ENCODE measurements at places on chromosomes 2 and 18.

DNA sequence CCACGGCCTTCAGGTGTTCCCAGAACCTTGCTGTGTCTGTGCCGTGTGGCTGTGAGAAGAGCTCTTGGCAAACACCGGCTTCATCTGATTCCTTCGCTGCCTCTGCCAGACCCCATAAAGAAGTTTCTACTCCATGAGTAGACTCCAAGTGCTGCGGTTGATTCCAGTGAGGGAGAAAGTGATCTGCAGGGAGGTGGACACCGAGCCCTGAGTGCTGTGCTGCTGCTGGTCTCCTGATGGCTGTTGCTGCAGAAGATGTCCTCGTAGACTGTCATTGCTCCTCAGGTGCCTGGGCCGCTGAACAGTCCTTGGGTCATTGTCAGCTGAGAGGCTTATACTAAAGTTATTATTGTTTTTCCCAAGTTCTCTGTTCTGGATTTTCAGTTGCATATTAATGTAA is 19.6 kb downstream of the ASB1 start:
- DNase-seq = no peak

- DNase-seq = no peak
Measured at GRCh38 chr2:73983322-73984202, 1.1 kb upstream of the TET3 start.

GRCh38 chr2:234363011-234363487 is 133.8 kb downstream of the ARL4C start:
- peak; percentile 50 for DNase-seq

DNA sequence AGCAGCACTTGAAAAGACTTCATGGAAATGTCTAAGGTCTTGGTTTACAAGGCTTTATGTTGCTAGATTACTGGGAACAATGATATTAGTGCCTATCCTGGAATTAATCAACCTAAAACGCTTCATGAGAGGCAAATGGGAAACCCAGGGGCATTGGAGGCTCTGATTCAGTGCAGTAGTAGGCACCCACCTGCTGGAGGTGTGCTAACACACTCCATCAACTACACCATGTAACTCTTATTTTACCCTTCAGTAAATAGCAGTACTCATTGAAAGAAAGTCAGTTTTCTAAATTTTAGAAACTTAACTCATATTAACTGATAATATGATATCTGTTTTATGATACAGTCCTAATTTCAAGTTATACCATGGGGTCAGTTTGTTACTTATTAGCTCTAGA is 17.4 kb upstream of the HNRNPA3 start:
- no peak for DNase-seq

GRCh38 chr2:27223416-27223815 is 6.2 kb downstream of the CAD start:
- no peak for DNase-seq

GRCh38 chr2:32719933-32720716 is 92.3 kb downstream of the TTC27 start:
- no peak for DNase-seq

DNA sequence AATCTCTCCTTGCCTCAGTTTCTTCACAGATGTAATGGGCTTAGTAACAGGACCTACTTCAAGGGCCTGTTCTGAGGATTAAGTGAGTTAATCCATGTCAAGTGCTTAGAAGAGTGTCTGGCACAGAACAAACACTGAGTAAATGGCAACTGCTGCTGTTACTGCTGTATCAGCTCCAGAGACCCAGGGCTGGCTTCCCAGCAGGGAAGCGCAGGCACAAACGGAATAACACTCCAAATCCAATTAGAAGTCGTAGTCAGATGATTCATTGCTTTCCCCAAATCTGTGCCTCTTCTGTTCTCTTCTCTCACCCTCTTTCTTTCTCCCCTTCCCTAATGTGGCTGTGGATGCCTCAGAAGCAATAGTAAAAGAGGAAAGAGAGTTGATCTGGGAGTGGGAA is 101.1 kb upstream of the FZD7 start:
- DNase-seq = no peak

- no peak for DNase-seq
Measured at GRCh38 chr18:76472829-76473228, 22.2 kb downstream of the ZNF516 start.

- DNase-seq = no peak
Measured at GRCh38 chr2:212361174-212361756, 177.3 kb downstream of the ERBB4 start.

GRCh38 chr2:55419233-55419678 is 400 bp downstream of the CCDC88A start:
- DNase-seq = no peak

- no peak for DNase-seq
Measured at GRCh38 chr18:31617031-31617717, 25.5 kb downstream of the TTR start.

- DNase-seq = no peak
Measured at GRCh38 chr2:16661936-16662839, 3.4 kb downstream of the CYRIA start.

DNA sequence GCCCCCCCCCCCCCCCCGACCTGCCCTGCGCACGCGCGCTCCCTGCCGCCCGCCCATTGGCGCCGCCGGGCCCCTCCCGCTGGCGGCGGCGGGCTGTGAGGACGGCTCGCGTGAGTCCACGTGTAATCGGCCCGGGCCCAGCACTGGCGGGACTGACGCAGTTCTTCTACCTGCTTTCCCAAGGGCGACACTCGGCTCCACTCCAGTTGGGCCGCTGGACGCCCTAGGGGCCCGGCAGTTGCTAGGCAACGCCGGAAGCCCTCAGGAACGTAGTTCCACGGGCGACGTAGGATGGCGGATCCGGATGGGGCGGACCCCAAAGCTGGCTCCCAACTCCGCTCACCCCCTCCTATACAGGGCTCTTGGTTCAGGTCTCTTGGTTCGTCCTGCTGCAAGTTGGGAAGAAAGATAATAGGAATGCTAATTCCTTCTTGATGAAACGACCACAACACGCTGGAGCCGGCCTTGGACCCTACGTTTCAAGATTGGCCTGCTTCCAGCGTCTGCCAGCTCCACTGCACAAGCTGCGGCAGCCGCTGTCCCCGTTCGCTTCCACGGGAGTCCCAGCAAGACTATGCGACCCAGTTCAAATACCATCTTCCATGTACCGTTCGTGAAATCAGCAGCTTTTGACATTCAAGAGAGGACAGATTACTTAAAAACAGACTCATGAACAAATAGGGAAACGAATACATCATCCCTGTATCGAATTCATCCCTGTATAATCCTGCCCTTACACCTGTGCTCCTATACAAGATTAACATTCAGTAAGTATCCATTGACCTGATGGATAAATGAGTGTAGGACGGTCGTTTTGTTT is 415 bp upstream of the MCFD2 start:
- DNase-seq = peak; percentile 90

DNA sequence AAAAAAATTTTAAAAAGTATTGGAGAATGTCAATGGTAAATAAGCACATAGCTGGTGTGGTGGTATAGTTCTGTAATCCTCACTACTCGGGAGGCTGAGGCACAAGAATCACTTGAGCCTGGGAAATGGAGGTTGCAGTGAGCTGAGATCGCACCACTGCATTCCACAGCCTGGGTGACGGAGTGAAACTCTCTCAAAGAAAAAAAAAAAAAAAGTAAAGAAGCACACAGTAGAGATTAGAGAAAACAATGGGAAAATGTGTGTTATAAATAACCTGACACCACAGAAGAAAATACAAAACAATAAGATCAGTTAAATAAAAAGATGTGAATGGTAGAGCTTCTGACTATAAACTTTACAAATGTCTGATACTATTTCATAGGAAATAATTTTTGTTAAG is 163.7 kb upstream of the WDSUB1 start:
- DNase-seq = no peak

GRCh38 chr18:4040391-4041092 is 414.6 kb downstream of the DLGAP1 start:
- no peak for DNase-seq

GRCh38 chr18:7259475-7259874 is 28.6 kb downstream of the LRRC30 start:
- no peak for DNase-seq

DNA sequence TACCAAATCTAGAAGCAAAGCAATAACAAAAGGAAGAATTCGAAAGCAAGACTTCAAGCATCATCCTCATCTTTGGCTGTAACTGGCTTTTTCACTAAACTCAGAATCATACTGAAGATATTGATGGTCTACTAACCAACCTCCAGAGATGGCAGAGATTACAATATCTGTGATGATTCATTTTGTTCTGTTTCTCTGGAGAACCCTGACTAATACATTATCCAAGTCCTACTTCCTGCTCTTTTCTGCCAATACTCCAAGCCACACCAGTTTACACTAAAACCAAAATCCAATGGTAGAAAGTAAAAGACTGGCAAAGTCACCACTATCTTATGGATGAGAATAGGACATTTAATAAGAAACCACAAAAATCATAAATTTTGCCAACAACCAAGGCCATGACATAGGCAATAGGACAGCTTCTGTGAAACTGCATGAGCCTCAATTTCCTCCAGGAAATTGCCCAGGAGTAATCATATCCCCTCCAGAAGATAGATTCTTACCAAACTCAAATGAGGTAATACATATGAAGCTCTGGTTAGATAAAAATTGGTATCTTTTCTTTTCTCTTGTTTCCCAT is 159.8 kb downstream of the METTL4 start:
- peak; percentile 13 for DNase-seq

DNA sequence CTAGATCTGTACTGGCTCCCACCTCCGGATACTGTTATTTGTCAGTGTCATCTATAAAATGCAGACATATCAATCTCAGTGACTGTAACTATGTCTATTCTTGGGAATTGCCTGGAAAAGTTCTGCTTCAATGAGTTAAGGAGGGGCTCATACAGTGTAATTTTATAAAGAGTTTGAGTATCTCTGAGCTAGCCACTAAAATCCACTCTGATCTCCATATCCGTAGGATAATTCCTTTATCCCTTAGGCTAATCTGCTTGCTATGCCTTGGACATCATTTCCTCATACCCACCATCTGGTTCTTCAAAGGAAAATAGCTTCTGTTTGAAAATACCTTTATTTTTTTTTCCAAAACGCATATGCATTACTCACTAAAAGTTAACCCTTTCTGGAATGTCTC is 863.2 kb downstream of the SUCLG1 start:
- no peak for DNase-seq

DNA sequence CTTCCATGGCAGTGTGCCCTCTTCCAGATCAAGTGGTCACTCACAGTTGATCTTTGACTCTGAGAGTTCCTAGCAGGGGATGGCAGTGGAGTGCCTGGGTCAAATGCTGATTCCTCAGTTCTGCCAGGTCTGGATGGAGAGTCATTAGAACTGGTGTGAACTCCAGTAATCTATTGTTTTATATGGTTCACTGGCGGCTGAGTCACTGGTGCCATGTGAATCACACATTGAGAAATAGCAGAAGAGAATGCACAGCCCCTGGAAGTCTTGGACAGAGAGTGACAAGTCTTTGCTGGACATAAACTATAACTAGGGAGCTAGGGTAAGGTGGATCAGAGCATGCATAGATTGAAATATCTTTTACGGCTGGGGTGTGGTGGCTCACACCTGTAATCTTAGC is 86.9 kb downstream of the EIF2AK3 start:
- DNase-seq = peak; percentile 38

GRCh38 chr18:6342990-6343389 is 71.7 kb downstream of the L3MBTL4 start:
- no peak for DNase-seq

GRCh38 chr2:101524806-101525430 is 50.0 kb upstream of the RFX8 start:
- DNase-seq = no peak

GRCh38 chr18:36769611-36770314 is 59.0 kb downstream of the TPGS2 start:
- DNase-seq = no peak

DNA sequence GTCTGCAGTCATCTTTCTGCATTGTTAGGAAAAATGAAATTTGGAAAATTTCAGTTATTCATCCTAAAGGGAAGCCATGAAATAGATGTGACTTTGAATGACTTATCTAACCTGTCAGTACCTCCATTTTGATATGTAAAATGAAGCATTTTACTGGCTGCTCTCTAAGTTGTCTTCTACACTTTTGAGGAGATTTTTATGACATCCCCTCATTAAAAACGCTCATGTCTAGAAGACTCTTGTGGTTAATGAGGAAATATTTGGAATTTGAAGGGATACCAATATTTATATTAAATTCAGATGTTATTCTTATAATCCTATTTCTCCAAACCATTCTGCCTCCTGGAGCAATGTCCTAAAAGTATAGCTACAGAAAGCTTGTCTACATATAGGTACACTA is 73.8 kb upstream of the THUMPD2 start:
- no peak for DNase-seq

- DNase-seq = no peak
Measured at GRCh38 chr2:29618024-29618423, 303.4 kb downstream of the ALK start.

- no peak for DNase-seq
Measured at GRCh38 chr2:11750422-11750821, 4.0 kb downstream of the LPIN1 start.

DNA sequence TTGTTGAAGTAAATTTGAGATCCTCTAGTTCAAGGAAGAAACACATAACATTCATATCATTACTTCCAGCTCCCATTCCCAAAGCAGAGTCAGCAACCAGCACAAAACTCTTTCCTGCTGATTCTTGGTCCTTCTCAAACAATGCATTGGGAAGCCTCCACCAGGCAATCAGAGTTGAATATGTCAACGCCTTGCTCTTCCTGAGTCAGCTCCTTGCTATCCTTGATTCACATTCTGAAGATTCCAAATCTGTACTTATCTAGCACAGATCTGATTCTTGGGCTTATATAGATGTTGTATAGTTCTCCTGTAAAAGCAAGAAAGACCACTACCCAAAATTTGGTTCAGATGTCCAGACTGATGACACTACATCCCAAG is 29.6 kb downstream of the CFAP210 start:
- no peak for DNase-seq

GRCh38 chr2:193240752-193241151 is 1046.0 kb upstream of the TMEFF2 start:
- DNase-seq = no peak

GRCh38 chr2:188675391-188676009 is 298.7 kb upstream of the COL3A1 start:
- no peak for DNase-seq

- DNase-seq = peak; percentile 16
Measured at GRCh38 chr2:161990741-161991140, 83.3 kb downstream of the DPP4 start.

GRCh38 chr2:23617167-23617810 is 232.3 kb downstream of the KLHL29 start:
- DNase-seq = no peak

GRCh38 chr2:15565994-15566671 is 5.0 kb upstream of the NBAS start:
- DNase-seq = no peak

GRCh38 chr2:176103742-176104315 is 3.3 kb upstream of the HOXD11 start:
- no peak for DNase-seq

GRCh38 chr2:102331311-102331980 is 20.1 kb downstream of the IL1RL1 start:
- no peak for DNase-seq

DNA sequence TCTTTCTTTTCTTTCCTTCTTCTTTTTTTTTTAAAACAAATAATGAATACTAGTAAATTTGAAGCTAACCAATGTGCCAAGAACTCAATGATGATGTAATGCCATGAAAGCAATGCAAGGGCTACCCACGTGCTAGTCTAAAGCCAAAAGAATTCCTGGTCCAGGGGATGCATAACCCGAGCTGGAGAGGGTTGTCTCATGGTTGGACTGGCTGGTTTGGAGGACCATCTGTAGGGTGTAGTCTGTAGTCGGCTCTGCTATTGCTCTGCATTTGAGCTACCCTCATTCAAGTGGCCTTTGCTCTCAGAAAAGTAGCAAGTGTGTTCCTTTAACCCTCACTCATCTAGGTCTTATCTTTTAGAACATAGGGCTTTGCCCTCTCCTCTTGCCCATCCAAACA is 469.6 kb upstream of the CELF4 start:
- no peak for DNase-seq

GRCh38 chr18:24000613-24001490 is 13.7 kb upstream of the TTC39C start:
- no peak for DNase-seq
